Stimulated activated CD8-positive, alpha-beta memory T cell treated with anti-CD3 and anti-CD28 coated beads, Interleukin-4, amount 100 ng/mL, for 4 hours (primary cell): ENCODE measurements at places on chromosomes 12 and 14.

DNA sequence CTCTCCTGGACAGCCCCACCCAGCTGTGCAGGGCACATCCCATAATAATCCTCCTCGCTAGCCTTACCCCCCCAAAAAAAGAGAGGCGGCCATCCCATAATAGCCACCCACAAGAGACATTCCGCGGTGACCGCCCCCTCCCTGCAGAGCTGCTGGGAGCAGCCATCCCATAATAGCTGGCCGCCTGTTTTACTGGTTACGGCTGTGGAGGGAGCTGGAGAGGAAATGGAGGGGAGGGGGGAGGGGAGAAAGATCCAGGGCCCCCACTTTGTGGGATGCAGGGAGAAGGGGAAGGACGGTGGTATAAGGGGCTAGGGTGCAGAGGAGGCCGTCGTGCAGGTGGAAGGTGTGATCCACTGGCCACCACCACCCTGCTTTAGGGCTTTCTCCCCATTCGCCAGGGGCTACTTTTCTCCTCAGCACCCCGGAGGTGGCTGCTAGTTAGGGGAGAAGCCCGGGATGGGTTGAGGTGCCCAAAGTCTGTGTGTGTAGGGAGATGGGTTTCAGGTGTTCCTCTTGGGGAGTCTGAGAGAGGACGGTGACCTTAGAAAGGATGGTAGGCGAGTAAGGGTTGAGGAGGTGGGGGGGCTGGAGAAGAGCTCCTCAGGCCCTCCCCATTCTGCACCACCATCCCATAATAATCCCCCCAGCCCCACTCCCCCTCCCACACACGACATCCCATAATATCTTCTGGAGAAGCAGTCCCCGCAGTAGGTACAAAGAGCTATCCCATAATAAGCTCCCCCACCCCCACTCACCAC lies 6.0 kb upstream of the CHD4 start:
- DNase-seq: no peak

- DNase-seq: no peak
Measured at GRCh38 chr14:96181186-96182056, 23.2 kb upstream of the BDKRB2 start.

- no peak for DNase-seq
Measured at GRCh38 chr14:79204591-79204990, 1006.7 kb downstream of the DIO2 start.

GRCh38 chr14:73814153-73814552 lies 37.5 kb upstream of the PTGR2 start:
- no peak for DNase-seq

GRCh38 chr12:102633981-102634605 lies 153.7 kb upstream of the IGF1 start:
- DNase-seq: no peak

- DNase-seq: peak; percentile 40
Measured at GRCh38 chr14:103546652-103547454, 15.6 kb downstream of the BAG5 start.

DNA sequence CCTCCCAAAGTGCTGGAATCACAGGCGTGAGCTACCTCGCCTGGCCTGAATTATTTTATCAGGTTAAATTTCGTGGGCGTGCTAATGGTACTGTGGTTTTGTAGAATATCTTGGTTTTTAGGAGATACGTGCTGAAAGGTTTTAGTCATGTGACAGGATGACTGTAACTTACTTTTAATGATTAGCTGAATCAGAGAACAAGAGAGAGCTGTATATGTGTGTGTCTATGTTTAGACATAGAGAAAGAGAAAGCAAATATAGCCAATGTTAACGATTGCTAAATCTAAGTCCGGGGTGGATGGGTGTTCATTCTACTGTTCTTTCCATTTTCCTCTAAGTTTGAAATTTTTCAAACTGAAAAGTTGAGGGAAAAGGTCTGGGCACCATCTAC lies 9.2 kb upstream of the PNMA1 start:
- no peak for DNase-seq

- DNase-seq: no peak
Measured at GRCh38 chr14:69355607-69356281, 42.4 kb downstream of the ERH start.

GRCh38 chr12:124862768-124863415 lies 772 bp downstream of the SCARB1 start:
- no peak for DNase-seq

- no peak for DNase-seq
Measured at GRCh38 chr14:95524706-95525512, 8.5 kb upstream of the SYNE3 start.

DNA sequence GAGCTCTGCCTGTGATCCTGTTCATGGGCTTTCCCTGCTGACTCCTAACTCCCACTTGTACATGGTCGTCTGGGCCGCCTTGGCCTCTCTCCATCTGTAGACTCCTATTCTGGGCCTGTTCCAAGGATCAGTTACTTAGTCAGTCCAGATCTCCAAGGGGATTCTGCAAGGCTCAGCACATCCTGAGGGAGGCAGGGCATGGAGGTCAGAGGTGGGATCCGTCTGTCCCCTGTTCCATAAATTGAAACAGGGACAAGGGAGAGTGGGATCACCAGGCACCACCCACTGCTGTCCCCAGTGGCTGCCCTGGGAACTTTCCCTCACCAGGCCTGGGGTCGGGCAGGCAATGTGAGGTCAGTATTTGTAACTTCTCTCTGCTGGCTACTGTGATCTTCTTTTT lies 43.5 kb downstream of the KCTD10 start:
- no peak for DNase-seq

DNA sequence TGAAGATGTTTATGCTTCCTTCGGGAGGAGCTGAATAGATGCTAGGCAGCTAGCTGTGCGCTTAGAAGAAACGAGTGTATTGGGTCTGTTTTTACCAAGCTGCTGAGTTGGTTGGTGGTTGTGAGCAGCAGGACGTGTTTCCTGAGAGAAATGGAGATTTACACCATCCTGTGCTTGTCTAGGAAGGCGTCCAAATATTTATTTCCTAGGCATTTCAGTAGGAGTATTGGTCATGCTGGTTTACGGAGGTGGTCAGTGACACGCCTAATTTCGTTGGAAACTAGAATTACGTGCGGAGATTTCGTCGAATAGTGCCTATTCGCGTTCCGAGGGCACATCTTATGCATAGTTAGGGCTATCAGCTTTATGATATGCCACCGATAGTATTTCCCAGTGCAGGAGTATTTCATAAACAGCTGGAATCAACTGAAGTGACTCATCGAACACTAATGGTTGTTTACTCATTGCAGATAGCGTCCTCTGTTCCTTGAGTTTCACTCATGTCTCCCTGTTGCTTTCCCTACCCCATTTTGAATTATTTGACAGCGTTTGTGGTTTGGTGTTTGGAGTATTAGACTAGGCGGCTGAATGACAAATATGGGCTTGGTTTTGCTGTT lies 780 bp downstream of the TBC1D15 start:
- no peak for DNase-seq

- no peak for DNase-seq
Measured at GRCh38 chr14:65703996-65704395, 291.5 kb downstream of the FUT8 start.

DNA sequence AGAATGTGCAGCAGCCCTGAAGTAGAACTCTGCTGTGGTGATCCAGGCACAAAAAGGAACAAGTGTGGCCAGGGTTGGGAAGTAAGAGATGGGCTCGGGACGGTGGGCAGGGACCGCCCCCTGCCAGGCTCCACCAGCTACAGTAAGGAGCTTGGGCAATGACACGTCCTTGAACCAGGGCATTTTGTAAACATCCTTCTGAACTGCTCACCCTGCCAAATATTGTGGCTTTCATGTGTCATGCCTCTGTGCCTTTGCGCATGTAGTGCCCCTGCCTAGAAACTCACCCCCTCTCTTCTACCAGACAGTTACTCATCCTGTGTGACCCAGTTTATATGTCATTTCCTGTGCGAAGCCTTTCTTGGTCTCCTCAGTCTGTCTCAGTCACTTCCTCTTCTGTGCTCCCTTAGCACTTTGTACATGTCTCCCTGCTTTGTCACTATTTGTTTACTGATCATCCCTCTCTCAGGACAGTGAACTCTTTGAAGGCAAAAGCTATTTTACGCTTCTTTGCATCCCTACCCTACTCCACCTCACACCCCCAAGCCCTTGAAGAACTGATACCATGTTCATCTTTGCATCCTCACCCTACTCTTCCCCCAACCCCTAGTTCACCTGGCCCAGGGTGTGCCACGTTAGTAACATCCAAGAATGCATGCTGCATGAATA lies 108.9 kb upstream of the PLEKHG7 start:
- peak; percentile 49 for DNase-seq

GRCh38 chr12:70290116-70290515 lies 46.9 kb downstream of the CNOT2 start:
- DNase-seq: no peak

DNA sequence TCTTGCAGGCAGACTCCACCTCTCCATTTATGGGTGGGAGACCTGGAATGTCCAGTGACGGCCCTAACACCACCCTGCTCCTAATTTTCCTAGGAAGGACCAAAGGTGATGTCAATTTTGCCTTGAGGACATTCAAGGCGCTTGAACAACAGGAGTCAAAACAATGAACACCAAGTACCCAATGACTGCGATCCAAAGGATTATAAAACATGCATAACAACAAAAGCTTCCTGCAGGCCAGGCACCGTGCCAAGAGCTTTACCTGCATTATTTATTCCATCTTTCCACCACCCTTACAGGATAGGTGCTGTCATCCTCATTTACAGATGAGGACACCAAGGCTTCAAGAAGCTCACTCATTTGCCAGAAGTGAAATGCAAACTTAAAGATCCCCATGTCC lies 15.2 kb upstream of the FOXN3 start:
- DNase-seq: no peak

GRCh38 chr12:123696646-123697045 lies 15.5 kb upstream of the ATP6V0A2 start:
- no peak for DNase-seq

DNA sequence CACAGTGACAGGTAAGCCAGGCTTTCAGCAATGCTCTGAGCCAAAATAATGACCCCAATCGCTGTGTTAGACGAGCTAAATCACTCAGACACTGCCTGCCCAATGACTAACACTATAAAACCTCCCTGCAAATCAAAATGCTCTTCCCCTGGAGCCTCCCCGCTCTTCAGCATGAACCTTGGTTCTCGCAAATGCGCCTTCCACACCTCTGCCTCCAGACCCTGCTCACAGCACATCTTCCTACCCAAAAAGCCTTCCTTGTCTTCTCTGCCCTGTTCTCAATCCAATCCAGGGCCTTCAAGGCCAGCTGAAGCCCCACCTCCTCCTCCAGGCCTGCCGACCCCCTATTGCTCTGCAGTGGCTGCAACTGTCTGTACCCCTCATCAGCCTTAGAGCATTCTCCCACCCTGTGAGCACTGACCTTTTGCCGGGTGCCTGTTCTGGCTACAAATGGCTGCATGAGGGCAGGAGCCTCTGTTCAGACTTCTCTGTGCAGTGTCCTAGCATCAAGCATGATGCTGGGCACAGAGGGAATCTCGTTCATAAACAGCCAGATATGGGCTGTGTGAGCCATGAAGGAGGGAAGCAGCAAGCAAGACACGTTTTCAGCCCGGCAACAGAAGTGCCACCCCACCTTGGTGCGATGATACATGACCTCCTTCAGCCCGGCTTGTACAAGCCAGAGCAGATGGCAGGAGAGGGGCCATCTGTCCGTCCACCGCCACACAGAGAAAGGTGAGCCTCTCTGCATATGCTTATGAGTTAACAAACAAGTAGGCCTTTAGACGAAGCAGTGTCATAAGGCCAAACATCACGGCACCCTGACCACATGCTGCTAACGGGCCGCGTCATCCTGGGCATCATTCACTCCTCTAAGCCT lies 64.5 kb upstream of the DDX11 start:
- no peak for DNase-seq

- no peak for DNase-seq
Measured at GRCh38 chr14:63210812-63211211, 6.6 kb downstream of the RHOJ start.

DNA sequence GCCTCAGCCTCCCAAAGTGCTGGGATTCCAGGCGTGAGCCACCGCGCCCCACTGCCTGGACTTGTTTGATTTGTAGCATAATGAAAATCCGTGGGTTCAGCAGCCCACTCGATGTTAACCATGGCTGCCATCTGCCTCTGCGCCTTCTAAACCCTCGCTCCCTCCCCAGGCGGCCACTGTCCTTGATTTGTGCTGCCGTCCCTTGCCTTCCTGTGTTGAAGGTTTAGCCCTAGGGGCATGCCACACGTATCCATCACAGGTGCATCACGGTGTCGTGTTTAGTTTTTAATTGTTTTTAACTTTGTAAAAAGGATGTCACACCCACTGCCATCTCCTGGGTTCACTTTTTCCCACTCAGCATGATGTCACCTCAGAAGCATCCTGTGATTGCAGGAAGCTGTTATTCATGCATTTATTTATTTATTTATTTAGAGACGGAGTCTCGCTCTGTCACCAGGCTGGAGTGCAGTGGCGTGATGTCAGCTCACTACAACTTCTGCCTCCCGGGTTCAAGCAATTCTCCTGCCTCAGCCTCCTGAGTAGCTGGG lies 24.5 kb upstream of the ULK1 start:
- DNase-seq: no peak
